Renal pelvis (tissue), 12 donors: ENCODE measurements at places on chromosomes 2 and 18.
A peak's percentile ranks its signal among the peaks of the same experiment; 100 is the strongest.

DNA sequence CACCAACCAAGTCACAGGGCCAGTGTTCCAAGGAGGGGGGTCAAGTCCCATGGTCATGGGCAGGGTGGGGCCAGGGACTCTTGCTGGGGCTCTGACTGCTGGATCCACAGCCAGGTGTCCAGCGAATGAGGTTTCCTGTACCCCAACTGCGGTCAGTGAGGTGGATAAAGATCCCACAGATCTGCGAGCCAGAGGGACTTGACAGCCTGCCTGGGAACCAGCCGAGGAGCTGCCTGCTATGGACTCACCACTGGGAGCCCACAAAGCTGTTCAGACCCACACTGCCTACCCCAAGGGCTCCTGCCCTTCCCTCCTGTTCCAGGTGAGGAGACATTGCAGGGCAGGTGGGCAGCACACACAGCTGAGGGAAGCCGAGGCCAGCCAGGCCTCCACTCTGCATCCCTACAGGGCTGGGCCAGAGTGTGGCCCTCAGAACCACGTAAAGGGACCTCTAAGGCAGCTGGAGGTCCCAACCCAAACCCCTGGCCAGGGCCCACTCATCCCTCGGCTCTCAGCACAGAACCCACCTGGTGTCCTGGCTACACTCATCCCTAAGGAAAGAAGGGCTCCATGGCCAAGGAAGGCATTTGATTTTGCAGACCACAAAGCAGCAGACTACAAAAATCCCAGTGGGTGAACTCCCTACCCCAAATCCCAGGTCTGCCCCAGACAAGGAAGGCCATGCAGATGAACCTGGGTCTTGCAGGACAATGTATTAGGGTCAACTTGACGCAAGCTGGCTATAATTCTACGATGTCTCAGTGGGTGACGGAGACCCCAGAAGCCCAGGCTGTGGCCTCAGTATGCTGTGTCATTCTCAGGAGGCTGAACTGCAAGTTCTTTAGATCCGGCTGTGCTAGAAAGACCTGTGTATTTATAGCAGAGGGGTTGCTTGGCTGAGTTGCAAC lies 209.2 kb downstream of the MGAT5 start:
- no peak for DNase-seq

DNA sequence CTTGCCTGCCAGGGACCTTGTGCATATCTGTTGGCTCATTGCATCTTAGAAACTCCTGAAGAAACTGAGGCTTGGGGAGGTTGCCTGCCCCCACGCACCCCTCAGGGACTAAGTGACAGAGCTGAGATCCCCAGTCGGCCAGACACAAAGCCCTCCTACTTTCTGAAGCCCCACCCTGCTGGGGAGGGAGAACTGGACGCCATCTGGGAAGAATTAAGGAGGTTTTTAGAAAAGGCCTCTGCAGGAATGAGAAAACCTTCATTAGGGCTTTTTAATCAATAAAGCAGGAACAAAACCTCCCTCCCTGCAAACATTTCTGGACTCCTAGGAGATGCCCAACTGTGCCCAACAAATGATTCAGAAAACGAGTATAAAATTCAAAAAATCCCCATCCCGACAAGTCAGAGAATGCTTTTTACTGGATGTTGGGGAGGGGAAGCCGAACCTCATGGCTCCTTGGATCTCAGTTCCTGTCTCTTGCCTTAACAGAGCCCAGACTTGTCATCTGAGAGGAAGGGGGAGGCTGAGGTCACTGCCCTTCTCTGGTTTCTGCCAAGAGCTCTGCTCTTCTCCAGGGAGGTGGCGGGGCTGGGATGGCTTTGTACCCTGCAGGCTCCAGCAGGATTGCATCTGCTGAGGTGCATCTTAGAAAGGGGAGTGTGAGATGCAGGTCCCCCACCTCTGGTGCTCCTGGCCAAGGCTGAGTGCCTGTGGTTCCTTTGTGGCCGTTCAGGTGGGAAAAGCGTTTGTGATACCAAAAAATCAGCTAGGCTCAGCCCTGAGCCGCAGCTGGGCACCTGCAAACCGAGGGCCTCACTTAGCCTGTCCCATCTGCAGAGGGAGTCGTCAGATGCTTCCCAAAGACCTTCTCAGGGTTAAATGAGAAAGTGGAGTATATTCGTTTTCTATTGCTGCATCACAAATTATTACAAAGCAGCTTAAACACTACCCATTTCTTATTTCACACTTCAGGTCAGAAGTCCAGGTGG lies 142.4 kb downstream of the ZFP36L2 start:
- peak; percentile 89 for DNase-seq

GRCh38 chr2:57965961-57966360 lies 80.6 kb upstream of the VRK2 start:
- DNase-seq = no peak

DNA sequence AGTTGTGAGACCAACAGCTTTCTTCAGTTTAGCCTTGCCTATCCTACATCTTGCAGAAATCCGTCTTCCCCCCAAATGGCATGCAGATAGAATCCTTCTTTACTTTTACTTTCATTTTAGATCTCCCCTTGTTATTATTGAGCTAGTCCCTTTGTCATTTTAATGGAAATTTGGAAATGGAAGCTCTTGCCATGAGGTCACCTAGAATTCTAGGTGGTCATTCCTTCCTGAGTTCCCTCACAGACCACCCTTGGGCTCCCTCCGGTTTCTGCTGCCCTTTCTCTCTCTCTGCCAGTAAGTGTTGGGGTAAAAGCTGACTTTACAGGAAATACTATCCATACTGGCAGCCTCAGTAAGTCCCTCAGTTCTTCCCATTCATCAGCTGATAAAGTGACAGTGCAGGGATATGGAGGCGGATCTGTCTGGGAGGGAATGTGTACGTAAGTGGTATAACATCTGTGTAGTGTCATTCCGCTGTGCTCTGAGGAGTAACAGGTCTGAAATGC lies 30.2 kb downstream of the ARHGAP25 start:
- no peak for DNase-seq

- no peak for DNase-seq
Measured at GRCh38 chr2:133676392-133677130, 108.3 kb upstream of the NCKAP5 start.
